ENCODE measurements at places on chromosomes 12 and 14.

- no peak for DNase-seq
Observed at GRCh38 chr12:28331130-28331529, 140.9 kb downstream of the CCDC91 start.

- no peak for DNase-seq
Observed at GRCh38 chr14:90455100-90455571, 58.3 kb downstream of the CALM1 start.

GRCh38 chr14:69571449-69572029 lies 3.1 kb downstream of the CCDC177 start:
- DNase-seq = no peak

GRCh38 chr12:103518899-103519298 lies 23.1 kb upstream of the C12orf42 start:
- DNase-seq = no peak

DNA sequence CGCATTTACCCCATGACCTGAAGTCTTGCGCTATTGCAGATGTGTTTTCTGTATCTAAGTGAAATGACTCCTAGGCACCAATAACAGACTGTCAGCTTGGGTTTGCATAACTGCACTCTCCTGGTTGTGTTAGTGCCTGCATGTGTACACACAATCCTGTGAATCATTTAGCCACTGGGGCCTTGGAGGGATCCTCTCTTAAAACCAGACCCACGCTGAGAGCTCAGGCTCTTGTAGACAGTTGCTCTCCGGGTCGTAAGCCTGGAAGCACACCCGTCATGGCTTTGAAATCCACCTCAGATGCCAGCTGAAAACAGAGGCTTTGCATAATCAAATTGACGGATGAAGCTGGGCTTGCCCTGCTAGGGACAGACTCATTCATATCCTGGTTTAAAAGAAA lies 79.2 kb upstream of the RBM19 start:
- no peak for DNase-seq

- DNase-seq = no peak
Observed at GRCh38 chr14:94101748-94102147, 8.8 kb upstream of the IFI27 start.

- DNase-seq = no peak
Observed at GRCh38 chr14:74973003-74973653, 17.7 kb upstream of the PGF start.

- no peak for DNase-seq
Observed at GRCh38 chr12:43694879-43695278, 63.7 kb downstream of the PUS7L start.

DNA sequence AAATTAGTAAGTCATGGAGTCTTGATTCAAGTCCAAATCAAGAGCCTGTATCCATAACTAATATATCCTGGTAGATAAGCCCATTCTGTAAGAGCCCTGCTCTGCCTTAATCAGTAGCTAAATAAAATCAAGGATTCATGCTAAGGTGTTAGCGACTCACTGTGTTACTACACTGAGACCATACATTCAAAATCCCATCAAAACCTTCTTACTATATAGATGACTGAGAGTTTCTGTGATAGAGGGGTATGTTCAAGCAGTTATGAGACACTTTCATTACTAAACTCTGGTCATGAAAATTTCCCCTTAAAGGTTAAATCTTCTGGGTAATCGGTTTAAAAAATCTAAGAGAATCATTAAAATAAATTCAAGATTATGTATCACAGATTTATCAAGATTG lies 78.5 kb downstream of the MDGA2 start:
- DNase-seq = no peak

DNA sequence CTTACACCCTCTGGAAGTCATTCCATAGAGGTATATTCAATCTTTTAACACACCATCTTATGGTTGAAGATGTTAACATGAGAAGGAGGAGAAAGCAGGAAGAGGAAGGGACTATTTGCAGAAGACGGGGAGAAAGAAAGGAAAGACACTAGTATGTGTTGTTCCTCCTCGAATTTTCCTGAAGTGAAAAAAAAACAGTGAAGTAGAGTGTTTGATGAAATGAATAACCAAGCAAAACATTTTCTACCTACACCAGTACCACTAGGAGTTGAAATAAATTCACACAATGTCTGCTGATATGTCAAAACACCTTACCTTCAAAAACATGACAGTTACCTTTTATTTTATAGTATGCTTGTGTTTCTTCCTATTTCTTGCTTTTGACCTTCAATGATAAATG lies 1.4 kb upstream of the CNOT2 start:
- no peak for DNase-seq

- no peak for DNase-seq
Observed at GRCh38 chr12:32477714-32478113, 78.4 kb downstream of the FGD4 start.

DNA sequence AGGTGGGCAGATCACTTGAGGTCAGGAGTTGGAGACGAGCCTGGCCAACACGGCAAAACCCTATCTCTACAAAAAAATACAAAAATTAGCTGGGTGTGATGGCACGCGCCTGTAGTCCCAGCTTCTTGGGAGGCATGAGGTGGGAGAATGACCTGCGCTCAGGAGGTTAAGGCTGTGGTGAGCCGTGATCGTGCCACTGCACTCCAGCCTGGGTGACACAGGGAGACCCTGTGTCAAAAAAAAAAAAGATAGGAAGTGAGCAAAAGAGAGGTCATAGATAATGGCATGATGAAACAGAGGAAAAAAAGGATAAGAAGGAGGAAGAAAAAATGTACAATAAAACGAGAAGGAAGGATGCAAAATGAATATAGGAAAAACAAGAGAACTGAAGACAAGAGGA lies 159.5 kb downstream of the ETV6 start:
- no peak for DNase-seq

DNA sequence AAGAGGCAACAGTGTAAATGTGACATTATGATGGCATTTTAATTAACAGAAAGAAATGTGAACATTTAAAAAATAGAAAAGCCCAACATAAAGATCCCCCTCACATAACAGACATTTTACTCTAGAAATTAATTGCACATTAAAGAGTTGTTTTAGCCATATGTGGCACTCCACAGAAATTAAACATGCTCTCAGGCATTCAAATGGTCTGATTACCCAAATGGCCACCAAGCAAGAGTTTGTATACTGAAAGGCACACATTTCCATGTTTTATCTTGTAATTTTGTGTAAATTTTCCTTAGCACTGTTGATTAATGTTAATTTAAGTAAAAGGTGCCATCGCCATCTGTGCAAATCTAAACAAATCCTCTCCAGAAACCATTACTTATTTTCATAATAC lies 43.5 kb downstream of the GTF2A1 start:
- no peak for DNase-seq

DNA sequence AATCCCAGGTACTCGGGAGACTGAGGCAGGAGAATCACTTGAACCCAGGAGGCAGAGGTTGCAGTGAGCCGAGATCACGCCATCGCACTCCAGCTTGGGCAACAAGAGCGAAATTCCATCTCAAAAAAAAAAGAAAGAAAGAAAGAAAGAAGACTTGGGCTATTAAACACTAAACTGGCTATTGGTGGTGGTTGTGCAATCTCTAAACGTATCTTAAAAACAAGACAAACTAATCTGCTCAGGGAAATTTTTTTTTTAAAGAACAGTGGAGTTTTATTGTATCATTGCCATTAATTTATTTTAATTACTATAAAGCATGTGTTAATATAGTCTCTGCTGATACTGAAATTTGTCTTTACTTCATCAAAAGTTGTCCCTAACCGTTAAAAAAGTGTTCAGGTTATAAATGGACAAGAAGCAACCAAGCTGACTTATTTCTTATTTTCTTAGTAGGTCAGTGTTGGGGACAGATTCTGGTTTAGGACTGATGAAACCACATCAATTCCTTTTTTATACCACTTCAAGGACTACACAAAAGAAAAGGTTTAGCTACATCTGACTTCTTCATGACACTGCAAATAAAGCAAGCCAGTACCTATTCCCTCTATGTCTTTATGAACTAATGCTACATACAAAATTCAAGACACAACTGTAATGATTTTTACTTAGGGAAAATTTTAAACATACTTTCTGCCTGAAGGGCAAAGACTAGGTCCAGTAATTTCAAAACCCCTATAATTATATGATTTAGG lies 68.7 kb upstream of the KRAS start:
- DNase-seq = no peak

GRCh38 chr14:61476754-61477410 lies 155.5 kb downstream of the PRKCH start:
- DNase-seq = no peak

- no peak for DNase-seq
Observed at GRCh38 chr12:28122756-28123155, 67.5 kb upstream of the CCDC91 start.

DNA sequence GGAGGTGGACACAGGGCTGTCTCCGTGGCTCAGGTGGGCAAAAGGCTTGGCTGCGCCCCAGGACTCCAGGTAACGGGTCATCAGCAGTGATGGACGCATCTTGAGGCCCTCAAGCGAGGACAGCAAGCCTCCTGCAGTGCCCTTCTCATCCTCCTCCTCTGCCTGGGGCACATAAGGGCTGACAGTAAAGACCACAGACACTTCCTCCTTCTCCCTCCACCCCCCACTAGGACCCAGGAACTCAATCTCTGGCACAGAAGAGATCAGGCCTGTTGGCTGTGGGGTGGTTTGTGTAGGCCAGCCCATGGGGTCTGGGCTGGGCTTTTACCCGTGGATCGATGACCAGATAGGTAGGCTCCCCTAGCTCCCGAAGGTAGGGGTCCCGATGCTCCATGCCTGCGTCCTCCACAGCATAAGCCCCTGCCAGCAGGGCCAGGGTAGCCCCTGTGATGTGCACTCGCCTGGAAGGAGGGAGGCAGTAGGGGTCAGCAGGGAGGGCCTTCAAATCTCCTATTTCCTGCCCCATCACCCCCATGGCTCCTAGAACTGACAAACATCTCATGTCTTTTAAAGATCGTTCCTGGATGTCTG lies 5.7 kb downstream of the ADCY4 start:
- no peak for DNase-seq

DNA sequence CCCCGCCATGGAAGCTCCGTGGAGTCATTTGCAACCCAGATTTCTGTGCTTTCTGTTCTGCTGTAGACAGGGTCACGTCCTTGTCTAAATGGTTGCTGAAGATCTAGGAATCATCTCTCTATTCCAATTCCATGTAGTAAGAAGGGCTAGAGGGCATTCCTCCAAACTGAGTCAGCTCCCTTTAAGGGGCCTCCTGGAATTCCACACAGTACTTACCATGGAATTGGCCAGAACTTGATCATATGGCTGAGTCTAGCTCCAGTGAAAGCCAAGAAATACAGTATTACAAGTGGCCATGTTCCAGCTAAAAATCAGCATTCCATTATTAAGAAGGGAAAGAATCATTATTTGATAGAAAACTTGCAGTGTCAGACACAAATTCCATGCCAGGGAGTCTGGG lies 171.9 kb downstream of the PRKCH start:
- DNase-seq = no peak

GRCh38 chr14:23646648-23647549 lies 10.7 kb downstream of the DHRS2 start:
- DNase-seq = no peak

DNA sequence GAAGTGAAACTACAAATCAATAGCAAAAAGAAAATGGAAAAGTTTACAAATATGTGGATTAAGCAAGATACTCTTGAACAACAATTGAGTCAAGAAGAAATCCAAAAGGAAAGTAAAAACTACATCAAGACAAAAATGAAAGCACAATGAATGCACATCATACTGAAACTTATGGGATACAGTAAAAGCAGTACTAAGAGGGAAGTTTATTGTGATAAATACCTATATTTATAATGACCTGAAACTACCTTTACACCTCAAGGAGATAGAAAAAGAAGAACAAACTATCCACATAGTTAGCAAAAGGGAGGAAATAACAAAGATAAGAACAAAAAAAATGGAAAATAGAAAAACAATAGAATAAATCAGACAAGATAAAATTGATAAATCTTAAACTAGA lies 375.0 kb downstream of the TRHDE start:
- DNase-seq = no peak

GRCh38 chr14:82621881-82622450 lies 1088.3 kb upstream of the SEL1L start:
- no peak for DNase-seq

DNA sequence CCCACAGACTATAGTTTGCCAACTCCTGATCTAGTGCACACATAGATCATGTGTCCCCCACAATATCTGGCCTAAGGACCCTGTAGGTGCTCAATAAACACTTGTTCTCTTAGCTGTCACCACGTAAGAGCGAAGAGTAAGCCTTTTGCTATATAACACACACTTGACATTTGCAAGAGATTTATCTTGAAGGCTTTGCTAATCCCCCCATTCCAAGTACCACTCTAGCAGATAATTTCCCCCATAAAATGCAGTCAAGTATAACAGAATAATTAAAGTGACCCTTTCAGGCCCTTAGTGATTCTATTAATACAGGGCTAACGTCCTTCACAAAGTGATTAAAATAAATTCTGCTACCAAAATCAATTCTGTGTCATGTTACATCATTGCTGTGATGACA lies 87.5 kb downstream of the PLXNC1 start:
- no peak for DNase-seq

DNA sequence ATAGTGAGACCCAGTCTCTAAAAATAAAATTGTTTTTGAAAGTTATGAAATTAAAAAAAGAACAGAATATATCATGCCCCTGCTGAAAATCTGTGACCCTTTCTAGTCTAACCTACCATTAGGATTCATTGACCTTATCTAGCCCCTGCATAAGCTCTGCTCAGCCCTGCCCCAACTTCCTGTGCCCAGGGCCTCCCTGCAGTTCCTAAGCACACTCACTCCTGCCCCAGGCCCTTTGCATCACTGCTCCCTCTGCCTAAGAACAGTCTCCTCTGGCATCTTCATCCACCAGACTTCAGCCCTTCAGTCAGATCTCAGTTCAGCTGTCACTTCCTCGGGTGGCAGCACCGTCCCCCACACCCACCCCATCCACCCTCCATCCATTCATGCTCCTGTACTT lies 55.4 kb downstream of the SCARB1 start:
- no peak for DNase-seq

DNA sequence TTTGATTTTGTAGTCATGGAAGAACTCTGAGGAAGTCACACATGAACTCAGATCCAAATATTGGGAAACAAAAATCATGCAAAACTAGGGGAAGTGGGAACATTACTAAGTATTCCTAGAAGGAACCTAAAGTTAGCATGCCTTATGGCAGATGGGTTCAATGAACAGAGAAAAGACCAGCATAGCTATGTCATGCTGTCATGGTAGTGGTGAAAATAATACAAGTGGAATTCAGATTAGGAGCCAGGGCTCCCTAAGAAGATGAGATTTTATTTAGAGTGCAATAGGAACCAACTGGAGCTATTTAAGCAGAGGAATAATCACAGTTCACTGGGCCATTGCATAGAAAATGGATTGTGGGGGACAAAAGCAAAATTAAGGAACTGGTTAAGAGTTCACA lies 134.0 kb downstream of the DIO2 start:
- no peak for DNase-seq

GRCh38 chr12:77407931-77408330 lies 342.6 kb upstream of the E2F7 start:
- DNase-seq = no peak

GRCh38 chr14:52073251-52073650 lies 4.4 kb upstream of the NID2 start:
- DNase-seq = no peak

- no peak for DNase-seq
Observed at GRCh38 chr12:80892597-80893445, 44.9 kb downstream of the LIN7A start.
